NCI-H2081 (cell line): ENCODE measurements at places on chromosomes 1 and 21.

- DNase-seq: no peak
Measured at GRCh38 chr1:31433396-31433930, 20.4 kb downstream of the SERINC2 start.

- DNase-seq: no peak
Measured at GRCh38 chr1:10001016-10001665, 4.1 kb downstream of the RBP7 start.

DNA sequence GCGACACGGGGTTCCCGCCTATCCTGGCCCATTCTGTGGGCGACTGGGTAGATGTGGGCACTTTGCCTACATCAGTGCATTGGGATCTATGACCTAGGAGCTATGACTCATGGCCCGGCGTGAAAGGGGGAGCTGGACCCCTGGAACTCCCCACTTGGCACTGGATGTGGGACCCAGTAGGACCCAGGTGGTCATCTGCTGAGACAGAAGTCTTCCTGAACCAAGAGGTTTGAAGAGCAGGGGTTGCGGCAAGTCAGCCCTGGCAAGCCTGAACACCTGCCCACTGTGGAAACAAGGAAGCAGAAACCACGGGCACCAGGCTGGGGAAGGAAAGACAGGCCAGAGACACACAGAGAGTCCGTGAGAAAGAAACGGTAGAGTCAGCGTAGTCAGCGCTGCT lies 656.7 kb downstream of the AJAP1 start:
- DNase-seq: no peak

DNA sequence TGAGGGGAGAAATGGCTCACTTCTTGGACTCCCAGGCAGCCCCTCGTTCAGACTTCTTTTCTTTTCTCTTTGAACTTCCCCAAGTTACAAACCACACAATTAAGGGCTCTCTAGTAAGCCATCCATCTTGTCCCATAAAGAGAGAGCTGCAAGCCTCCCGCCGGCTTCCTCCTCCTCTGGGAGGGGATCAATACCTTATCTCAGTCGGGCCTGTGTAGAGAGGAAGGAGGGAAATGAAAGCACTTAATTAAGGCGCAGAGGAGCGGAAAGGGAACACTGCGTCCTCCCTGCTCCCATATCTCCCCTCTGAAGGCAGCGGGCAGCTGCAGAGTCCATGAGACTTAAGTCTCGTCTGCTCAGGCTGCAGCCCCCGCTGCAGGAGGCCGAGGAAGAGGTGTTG lies 112.6 kb upstream of the CSF3R start:
- DNase-seq: no peak

GRCh38 chr1:53043271-53043670 lies 18.7 kb upstream of the PODN start:
- DNase-seq: no peak

DNA sequence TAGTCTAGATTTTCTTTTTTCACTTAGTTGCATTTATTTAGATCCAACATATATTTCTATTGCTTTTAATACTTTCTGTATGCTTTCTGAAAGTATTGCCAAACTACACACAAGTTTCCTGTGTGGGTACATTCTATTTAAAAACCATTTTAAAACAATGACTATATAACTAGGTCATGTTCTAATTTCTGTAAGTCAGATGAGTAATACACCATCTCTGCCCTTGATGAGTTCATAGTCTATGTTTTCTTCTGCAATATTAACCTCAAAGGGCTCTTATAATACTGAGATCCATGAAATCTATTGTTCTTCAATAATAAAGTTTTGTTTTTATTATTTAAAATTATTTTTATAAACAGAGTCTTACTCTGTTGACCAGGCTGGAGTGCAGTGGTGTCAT lies 68.3 kb downstream of the RNASEL start:
- DNase-seq: no peak

GRCh38 chr21:46461909-46462308 lies 3.2 kb downstream of the DIP2A start:
- DNase-seq: no peak

DNA sequence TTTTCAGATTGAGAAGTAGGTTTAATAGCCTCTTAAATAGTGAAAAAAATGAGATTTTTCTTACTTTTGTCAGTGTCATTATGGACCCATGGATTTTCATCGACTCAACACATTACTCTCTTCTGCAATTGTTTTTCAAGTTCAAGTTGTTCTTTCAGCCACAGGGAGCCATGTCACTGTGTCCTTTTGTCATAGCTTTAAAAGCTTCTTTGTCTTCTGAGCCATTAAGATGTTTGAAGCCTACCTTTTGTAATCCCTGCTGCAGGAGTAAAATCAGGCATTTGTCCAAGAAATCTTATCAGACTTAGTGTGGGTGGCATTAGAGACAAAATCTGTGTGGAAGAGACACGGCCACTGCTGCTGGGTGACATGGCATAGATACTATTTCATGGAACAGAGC lies 92.8 kb upstream of the ZP4 start:
- DNase-seq: no peak

- no peak for DNase-seq
Measured at GRCh38 chr1:163712321-163712720, 390.6 kb downstream of the NUF2 start.

- no peak for DNase-seq
Measured at GRCh38 chr1:25594971-25595370, 21.6 kb upstream of the MAN1C1 start.

- no peak for DNase-seq
Measured at GRCh38 chr1:42998386-42998785, 39.7 kb upstream of the SLC2A1 start.

DNA sequence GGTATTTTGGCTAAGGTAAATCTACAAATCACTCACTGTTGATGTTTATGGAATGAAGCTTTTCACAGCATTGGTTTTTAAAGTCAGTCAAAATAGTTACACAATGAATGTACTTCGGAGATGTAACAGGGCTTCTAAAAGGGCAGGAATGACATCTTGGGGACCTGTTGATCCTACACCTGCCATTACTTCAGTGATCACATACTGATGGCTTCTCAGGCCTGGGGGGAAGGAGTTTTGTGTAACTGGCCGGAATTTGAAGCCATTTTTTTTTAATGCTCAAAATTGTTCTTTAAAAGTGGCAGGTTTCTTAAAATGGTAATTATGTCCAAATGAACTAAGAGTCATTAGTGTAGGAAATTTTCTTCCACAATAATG lies 11.2 kb downstream of the RPL5 start:
- no peak for DNase-seq

GRCh38 chr1:40709100-40709801 lies 17.7 kb downstream of the NFYC start:
- peak; percentile 91 for DNase-seq

GRCh38 chr1:235357485-235358373 lies 9.5 kb upstream of the TBCE start:
- no peak for DNase-seq

GRCh38 chr1:32650248-32650751 lies at the start of gene ZBTB8OS:
Gene ZBTB8OS, minus strand, starts transcription at chr1:32650550. Its CDS starts 21 bp downstream, at chr1:32650529.
- DNase-seq: peak; percentile 97

DNA sequence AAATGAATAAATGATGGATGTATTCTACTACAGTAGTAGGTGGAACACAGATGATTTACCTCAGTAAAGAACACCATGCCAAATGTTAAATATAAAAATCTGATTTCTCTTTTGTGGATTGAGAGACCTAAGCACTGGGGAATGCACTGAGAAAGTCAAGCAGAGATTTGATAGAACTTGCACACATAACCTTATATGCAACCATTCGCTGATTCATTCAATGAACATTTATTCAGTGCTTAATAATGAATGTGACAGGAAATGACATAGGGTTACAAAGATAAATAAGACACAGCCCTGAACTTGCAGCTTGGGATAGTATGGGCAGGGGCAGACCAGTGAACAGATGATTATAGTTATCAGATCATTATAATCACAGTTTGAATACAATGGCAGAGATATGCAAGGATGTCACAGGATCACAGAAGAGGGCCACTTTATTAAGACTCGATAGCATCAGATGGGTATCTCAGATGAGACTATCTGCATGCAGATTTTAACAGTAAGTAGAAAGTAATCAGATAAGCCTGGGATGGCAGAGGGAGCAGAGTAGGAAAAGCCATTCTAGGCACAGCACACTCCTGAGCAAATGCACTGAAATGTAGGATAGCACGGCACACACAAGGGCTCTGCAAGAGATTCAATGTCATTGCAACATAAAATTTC lies 169.4 kb downstream of the ASTN1 start:
- no peak for DNase-seq

DNA sequence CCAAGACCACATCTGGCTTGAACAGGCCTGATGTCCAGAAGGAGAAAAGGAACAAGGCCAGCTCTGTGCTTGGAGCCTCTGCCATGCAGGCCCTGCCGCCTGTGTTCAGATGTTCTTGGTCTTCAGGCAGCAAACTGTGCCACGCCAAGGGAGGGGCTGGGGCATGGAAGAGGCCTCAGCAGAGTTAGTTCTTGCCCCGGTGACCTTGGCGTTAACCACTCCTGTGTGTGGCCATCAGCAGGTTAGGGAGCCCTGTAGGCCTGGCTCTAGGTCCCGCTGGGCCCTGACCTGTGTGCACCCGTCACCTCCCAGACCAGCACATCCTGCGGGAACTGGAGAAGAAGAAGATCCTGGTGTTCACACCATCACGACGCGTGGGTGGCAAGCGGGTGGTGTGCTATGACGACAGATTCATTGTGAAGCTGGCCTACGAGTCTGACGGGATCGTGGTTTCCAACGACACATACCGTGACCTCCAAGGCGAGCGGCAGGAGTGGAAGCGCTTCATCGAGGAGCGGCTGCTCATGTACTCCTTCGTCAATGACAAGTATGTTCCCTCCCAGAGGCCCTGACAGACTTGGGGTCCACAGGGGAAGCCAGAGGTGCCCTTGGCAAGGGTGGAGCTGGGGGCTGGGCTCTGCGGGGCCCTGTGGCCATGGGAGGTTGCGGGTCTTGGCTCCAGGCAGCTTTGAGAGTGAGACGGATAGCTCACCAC lies 7.1 kb downstream of the ZC3H12A start:
- DNase-seq: no peak
